NCI-H1417 (cell line): ENCODE measurements at places on chromosomes 6 and 20.

GRCh38 chr6:70176842-70177550 lies 125.9 kb downstream of the COL9A1 start:
- peak; percentile 90 for DNase-seq

GRCh38 chr6:32796848-32797776 lies 19.7 kb downstream of the HLA-DOB start:
- peak; percentile 28 for DNase-seq

DNA sequence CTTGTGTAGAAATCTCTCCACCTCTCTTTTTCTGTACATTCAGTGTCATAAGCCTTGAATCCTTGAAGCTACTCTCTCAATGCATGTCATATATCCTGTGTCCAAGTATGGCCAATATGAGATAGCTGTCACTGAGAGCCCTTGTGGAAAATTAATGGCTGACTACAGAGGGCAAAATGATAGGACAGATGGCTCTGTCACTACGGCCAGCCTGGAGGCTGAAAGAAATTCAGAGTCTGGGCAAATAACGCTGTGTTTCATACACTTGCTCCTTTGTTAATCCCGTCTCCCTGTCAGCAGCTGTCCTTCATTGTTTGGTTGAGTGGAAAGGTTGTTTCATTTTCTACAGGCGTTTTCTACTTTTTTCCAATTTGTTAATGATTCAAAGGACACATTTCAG lies 70.4 kb upstream of the VGLL2 start:
- DNase-seq, result peak; percentile 60

- DNase-seq, result no peak
These were observed 1.1 kb downstream of the EPB41L1 start for GRCh38 chr20:36155629-36155971.

GRCh38 chr20:39298121-39298520 lies 336.0 kb downstream of the DHX35 start:
- DNase-seq, result no peak

GRCh38 chr6:91435630-91436029 lies 848.8 kb upstream of the MAP3K7 start:
- no peak for DNase-seq

- no peak for DNase-seq
These were observed 3.1 kb upstream of the ZNF831 start for GRCh38 chr20:59160389-59161115.

GRCh38 chr6:156953479-156954146 lies 176.4 kb downstream of the ARID1B start:
- peak; percentile 99 for DNase-seq

GRCh38 chr6:81063891-81064290 lies 688.6 kb downstream of the TENT5A start:
- DNase-seq, result no peak

DNA sequence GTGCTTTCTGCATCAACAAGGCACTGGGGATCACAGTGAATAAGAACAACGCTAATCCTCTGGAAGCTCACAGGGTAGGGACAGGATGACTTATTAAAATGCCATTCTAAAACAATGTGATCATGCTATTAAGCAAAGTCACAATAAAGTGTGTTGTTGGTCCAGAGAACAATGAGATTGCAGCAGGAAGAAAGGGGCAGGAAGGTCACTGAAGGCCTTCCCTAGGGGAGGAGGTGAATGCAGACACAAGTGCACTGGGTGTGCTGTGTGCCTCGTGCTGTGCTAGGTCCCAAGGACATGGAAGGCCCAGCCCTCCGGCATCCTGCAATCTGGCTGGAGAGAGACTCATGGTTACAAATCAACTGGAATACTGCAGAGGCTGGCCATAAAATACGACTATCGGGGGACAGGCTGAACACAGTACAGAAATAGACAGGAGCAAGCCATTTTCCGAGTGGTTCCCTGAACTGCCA lies 55.7 kb downstream of the LYRM4 start:
- no peak for DNase-seq

DNA sequence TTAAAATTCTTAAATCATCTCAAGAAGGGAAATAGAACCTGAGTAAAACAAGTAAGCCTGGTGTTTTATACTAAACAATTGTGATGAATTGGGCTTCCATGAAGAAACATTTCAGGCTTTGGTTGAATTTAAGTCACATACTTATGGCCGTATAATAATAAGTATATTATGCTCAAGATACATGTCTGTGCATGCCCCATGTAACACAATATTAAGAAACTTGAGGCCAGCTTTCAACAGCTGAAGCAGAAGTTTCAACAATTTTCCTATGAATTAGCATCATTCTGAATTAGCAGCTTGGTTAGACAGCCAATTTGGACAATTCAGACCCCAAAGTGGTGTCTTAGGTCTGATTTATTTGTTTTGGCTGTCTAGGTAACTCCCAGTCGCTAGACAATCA lies 243.7 kb downstream of the MYLK4 start:
- no peak for DNase-seq

- no peak for DNase-seq
These were observed 253.1 kb downstream of the ADGB start for GRCh38 chr6:146851837-146852236.

GRCh38 chr20:63740070-63740626 lies 572 bp downstream of the SLC2A4RG start:
- peak; percentile 52 for DNase-seq

GRCh38 chr6:111427341-111428116 lies 55.5 kb downstream of the REV3L start:
- no peak for DNase-seq

- no peak for DNase-seq
These were observed 43.7 kb downstream of the THEMIS start for GRCh38 chr6:127857051-127857637.
